ENCODE measurements at places on chromosomes 2 and 18.

GRCh38 chr2:234450431-234451124, 46.3 kb downstream of the ARL4C start:
- no peak overlapping the region for H3K4me3 ChIP-seq
- H3K27me3 ChIP-seq, result no peaks in the 10 kb centered on the region
- H3K36me3 ChIP-seq, result no peaks in the 10 kb centered on the region
- DNase-seq, result peak; percentile 48
- peaks cover 53% of the 10 kb centered on the region for H3K4me1 ChIP-seq

GRCh38 chr2:158718196-158718585, 76.9 kb upstream of the DAPL1 start:
- H3K36me3 ChIP-seq, result no peaks in the 10 kb centered on the region
- H3K27me3 ChIP-seq, result no peaks in the 10 kb centered on the region
- no peak overlapping the region for H3K27ac ChIP-seq
- no peak for DNase-seq

GRCh38 chr2:27566628-27567027, 16.2 kb upstream of the ZNF512 start:
- no peak for DNase-seq
- no peak overlapping the region for H3K27ac ChIP-seq
- H3K27me3 ChIP-seq, result peaks cover 41% of the 10 kb centered on the region

DNA sequence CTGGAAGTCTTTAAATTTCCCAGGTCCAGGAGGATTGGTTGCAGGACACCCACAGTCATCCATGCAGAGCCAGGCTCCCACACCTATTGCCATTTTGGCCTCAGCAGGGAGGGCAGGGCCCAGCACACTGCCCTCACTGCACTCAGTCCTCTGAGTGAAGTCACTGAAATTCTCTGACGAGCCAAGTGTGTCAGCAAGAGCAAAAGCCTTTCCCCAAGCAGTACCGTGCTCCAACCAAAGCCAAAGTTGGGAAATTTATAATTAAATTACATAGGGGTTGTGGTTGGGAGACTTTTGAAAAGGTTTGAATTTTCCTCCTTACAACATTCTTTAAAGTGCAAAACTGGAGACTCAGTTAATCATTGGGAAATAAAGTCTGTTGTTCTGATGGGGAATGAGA, 98.5 kb upstream of the CD226 start:
- no peak for DNase-seq
- H3K27me3 ChIP-seq, result no peaks in the 10 kb centered on the region
- no peaks in the 10 kb centered on the region for H3K4me1 ChIP-seq
- peaks cover 8% of the 10 kb centered on the region for H3K36me3 ChIP-seq
- no peak overlapping the region for H3K27ac ChIP-seq

DNA sequence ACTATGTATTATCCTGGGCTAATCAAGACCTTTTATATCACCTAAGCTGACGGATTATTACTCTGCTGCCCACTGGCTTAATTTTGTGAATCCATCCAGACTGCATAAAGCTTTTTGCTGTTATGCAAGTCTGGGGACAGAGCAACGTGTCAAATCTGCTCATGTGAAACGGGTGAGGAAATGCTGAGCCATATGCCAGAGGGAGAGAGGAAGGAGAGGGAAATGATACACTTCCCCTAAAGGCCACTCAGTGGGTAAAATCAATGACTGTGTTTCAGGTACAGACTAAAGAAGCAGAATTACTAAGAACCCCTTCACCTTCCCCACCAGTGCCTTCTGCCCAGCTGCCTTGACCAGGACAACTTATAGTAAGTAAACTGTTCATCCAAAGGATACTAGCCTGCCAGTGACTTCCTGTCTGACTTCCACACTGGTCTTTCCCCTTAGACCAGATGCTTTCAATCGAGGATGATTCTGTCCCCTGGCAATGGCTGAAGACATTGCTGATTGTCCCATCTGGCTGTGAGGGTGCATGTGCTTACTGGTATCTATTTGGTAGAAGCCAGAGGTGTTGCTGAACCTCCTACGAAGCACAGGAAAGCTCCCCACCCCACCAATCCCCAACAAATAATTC, 43.0 kb downstream of the STAT1 start:
- H3K4me1 ChIP-seq, result no peaks in the 10 kb centered on the region
- H3K27me3 ChIP-seq, result no peaks in the 10 kb centered on the region
- DNase-seq, result no peak
- H3K27ac ChIP-seq, result no peak overlapping the region
- peaks cover 95% of the 10 kb centered on the region for H3K36me3 ChIP-seq
- H3K4me3 ChIP-seq, result no peak overlapping the region

DNA sequence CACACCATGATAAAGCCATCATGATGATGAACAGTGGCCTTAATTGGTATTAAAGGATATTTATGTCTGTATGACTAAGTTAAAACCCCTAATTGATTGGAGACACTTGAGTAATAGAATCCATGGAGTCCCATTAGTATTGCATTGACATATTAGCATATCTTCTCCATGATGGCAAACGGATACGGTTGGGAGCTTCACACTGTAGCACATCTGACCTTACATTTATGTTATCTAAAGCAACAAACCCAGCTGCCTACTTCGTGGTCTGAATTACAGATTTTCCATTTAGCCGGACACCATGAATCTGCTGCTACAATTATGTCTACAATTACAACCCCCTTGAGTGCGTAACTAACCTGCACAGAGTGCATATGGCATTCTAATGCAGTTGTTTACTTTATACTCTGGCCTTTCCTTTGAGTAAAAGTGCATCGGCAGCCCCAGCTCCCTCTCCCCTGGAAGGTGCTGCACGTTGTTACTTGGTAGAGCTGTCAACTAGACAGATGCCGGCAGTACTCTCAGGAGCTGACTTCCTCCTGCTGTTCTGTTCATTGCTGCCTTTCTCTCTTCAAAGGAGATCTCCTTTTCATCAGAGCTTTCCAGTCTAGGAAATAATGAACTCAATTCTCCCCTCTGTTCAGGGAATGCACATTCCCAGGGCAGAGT, 92.1 kb downstream of the LRRC30 start:
- DNase-seq, result no peak
- H3K4me1 ChIP-seq, result no peaks in the 10 kb centered on the region
- H3K4me3 ChIP-seq, result no peak overlapping the region
- no peak overlapping the region for H3K27ac ChIP-seq
- H3K27me3 ChIP-seq, result no peaks in the 10 kb centered on the region
- no peaks in the 10 kb centered on the region for H3K36me3 ChIP-seq

- no peaks in the 10 kb centered on the region for H3K36me3 ChIP-seq
- DNase-seq, result no peak
- H3K27me3 ChIP-seq, result no peaks in the 10 kb centered on the region
- H3K27ac ChIP-seq, result peak overlapping the region; percentile 95
- H3K4me3 ChIP-seq, result peak overlapping the region; percentile 98
Observed at GRCh38 chr2:73072129-73072395, 550 bp upstream of the SFXN5 start.
